ENCODE measurements at places on chromosomes 4 and X. TPM values are rescaled to one million over a fixed set of nuclear protein-coding genes. Genes with fewer than 3 reads are reported as not detected.

ANOS1 gene
- 17.6 TPM for polyA plus RNA-seq

VGLL1 gene
- polyA plus RNA-seq: not detected

ITM2A gene
- 20.8 TPM for polyA plus RNA-seq

HSFX1 gene
- 3.5 TPM for polyA plus RNA-seq

Data from cardiac muscle cell (in vitro differentiated cells and primary cell).